ENCODE measurements at places on chromosomes 4 and X.

DNA sequence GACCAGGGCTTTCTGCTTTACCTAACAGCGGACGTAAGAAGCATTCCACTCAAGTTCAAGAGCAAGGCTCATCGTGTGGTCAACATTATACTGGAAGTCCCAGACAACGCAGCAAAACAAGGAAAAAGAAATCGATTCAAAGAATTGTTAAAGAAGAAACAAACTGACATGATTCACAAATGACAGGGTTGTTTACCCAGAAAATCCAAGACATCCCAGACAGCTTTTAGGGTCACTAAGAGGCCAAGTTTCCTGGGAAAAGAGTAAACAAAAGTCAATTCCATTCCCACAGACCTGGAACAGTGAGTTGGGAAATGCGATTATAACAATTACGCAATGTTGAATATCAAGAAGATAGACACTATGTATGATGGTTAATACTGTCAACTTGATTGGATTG, 21.5 kb upstream of the HTRA3 start:
- DNase-seq, result no peak

DNA sequence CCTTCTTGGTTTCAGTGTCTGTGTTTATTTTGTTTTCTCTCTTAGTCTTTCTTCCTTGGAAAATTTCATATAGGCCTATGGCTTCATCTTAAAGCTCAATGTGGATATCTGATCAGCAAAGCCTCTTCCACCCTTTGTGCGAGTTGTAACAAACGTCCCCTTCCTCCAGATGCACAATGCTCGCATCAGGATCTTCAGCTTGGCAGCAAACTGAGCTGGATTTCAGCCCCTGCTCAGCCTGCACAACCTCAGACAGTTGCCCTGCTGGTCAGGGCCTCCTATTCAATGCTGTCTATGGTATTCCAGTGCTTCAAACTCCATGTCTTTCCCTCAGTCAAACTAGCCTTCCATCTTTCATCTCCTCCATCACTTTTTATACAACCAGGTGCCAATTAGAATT, 309.4 kb downstream of the ARHGAP24 start:
- no peak for DNase-seq

- DNase-seq, result no peak
Measured at GRCh38 chrX:42219231-42219630, 295.9 kb upstream of the CASK start.

DNA sequence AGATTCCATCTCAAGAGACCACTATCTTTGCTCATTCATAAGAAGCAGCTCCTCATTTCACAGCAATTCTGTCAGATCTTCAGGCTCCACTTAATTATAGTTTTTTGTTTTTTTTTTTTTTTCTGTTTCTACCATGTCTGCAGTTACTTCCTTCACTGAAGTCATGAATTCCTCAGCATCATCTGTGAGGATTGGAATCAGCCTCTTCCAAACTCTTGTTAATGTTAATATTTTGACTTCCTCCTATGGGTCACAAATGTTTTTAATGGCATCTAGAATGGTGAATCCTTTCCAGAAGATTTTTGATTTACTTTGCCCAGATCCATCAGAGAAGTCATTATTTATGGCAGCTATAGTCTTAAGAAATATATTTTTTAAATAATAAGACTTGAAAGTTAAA, 53.1 kb downstream of the BMP2K start:
- no peak for DNase-seq

DNA sequence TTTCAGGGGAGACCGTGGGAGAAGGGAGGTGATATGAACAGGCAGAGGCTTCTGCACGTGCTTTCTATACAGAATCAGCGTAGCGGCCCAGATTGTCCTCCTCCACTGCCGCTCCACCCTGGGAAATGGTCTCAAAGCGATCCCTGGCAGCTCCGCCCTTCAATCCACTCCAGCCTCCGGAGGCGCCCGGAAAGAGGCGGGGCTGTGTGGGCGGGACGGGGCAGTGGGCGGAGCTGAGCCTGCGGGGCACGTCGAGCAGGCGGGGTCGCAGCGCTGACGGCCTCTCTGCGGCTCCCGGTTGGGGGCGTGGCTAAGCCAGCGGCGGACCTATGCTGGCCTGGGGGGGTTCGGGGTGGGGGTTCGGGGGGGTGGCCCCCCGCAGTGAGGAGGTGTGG, 210 bp upstream of the SMIM10L2A start:
- peak; percentile 77 for DNase-seq

- DNase-seq, result no peak
Measured at GRCh38 chr4:20538905-20539304, 161.4 kb upstream of the PACRGL start.

- no peak for DNase-seq
Measured at GRCh38 chrX:68498044-68498507, 775 bp upstream of the YIPF6 start.

DNA sequence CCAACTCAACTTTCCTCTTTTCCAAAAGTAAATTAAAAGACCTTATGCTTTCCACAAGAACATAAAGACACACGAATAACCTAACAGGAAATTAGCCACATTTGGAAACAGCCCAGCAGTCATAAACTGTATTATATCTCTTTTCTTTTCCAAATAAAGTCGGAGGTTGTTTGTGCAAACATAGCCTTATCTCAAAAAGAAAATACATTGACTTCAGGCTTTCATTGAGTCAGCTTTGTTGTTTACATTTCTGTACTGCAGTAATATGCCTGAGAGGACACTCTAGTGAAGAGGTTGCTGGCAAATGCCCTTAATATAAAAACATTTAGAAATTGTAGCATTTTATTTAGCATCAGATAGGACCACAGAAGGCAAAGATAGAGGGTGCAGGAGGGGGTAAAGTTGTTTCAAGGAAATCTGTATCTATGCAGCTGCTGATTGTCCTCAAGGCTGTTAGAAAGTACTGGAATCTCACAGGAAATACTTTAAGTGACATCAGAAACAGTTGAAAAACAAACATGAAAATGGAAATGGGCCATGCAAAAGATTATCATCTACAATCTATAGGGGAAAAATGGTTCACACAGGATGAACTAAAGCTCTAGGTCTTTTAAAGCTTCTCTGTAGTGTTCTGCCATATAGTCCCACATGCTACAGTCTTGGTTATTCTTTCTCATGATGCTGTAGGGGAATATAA, 14.5 kb downstream of the LNX1 start:
- DNase-seq, result no peak

GRCh38 chr4:88497859-88498409, 25.6 kb downstream of the PYURF start:
- DNase-seq, result no peak

- no peak for DNase-seq
Measured at GRCh38 chr4:15168759-15169158, 166.5 kb downstream of the CPEB2 start.

DNA sequence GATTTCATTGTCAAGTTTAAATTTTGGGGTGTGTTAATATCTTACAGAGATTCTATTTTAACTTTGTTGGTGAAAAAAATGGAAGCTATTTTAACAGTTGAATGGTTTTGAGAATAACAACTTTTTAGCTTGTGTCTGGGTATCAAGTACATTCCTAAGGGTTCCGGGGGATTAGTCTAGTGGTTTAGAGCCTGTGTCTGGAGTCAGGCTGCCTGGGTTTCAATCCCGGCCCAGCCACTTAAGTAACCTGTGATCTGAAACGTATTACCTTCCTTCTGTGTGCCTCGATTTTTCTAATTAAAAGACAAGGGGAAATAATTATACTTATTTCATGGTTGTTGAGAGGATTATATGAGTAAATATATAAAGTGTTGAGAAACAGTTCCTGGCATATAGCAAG, 288.6 kb upstream of the NR3C2 start:
- no peak for DNase-seq

- DNase-seq, result no peak
Measured at GRCh38 chrX:40061871-40062524, 35.8 kb downstream of the BCOR start.

GRCh38 chr4:121692261-121692660, 4.5 kb downstream of the ANXA5 start:
- no peak for DNase-seq
